ENCODE measurements at places on chromosomes 11 and 22.

- DNase-seq = no peak
Observed at GRCh38 chr11:20671856-20672546, 2.6 kb downstream of the NELL1 start.

DNA sequence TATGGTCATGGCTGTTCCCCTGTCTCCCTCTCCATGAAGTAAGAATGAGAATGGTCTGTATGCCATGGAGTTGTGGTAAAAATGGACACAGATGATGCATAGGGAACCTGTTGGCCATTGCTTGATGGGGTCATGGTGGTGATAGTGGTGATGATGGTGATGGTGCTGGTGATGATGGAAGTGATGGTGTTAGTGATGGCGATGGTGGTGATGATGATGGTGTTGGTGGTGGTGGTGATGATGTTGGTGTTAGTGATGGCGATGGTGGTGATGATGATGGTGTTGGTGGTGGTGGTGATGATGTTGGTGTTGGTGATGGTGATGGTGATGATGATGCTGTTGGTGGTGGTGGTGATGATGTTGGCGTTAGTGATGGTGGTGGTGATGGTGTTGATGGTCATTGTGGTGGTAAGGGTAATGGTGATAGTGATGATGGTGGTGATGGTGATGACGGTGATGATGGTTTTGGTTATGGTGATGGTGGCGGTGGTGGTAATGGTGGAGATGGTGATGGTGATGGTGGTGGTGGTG, 5.1 kb upstream of the CACNA1I start:
- no peak for DNase-seq

DNA sequence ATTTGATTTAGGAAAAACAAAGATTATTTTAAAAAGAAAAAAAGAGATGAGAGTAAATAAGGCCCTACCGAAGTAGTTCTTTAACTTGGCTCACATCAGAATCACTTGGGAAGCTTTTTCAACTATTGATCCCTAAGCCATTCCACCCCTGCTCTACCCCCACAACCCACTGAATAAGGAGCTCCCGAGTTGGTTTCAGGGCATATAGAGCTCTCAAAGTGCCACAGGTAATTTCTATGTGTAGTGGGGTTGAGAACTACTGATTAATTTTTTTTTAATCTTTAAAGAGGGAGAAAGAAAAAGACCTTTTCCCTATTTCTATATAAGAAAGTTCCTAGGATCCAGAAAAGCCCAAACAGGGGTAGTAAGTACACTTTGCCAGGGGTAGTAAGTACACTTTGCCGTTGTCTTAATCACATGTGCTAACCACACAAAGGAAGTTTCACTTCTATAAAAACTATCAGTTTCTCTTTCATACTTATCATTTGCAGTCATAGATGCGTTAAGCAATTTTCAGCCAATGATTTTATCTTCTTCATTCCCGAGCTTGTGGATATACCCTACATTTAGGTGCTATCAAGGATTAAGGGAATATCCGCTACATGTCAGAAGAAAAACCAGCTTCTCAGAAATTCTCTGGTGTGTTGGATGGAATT, 108.4 kb upstream of the ZC3H12C start:
- no peak for DNase-seq

GRCh38 chr11:11555208-11555607, 66.6 kb downstream of the GALNT18 start:
- DNase-seq = no peak

GRCh38 chr11:117189191-117189940, 9.8 kb upstream of the TAGLN start:
- DNase-seq = no peak

DNA sequence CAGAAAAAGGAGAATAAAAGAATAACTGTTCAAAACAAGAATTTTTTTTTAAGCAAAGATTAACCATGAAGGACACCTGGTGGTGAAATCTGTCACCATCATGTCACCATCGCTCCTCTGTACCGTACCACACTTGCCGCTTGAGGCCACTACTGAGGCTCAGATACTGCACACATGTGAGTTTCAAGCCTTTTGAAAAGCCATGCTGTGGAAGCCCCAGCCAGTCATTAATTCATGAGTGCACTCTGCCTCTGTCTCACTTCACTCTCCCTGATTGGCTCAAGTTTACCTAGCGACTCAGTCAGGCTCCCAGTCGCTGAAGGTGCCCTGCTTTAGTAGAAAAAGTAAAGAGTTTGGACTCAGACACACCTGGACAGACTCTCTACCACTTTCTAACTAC, 6.6 kb upstream of the MS4A12 start:
- DNase-seq = no peak

DNA sequence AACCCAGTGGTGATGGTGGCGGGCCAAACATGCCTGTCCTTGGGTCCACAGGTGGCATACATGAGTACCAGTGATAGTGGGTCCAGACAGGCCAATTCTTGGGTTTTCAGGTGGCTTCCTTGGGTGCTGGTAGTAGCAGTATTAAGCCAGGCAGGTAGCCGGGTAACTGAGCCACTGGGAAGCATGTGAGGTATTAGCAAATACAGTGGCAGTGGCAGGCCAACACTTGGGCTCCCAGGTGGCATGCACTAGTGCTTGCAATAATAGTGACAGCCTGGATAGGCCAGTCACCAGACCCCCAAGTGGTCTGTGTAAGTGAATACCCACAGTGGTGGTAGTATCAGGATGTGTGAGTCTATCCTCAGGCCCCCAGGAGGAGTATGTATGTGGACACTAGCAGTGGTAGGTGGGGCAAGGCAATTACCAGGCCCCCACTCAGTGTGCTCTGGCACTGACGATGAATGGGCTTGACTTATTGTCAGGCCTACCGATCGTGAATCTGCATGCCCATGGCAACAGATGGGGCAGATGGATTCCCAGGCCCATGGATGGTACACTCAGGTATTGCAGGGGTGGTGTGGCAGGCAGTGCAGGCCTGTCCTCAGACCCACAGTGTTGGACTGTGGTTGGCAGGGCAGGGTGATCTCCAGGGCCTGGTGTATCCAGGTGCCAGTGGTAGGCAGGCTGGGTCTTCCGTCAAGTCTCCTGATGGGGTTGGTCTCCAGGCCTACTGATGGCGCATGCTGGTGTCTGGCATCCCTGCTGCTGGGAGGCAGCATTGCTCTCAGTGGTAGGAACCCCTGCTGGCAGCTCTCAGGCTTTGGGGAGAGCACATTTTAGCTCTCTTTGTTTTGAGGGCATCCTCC, 840.7 kb downstream of the FAM181B start:
- DNase-seq = no peak

GRCh38 chr11:80719292-80719646, 1278.4 kb upstream of the TENM4 start:
- DNase-seq = no peak

GRCh38 chr11:7449211-7449840, 36.0 kb upstream of the OLFML1 start:
- no peak for DNase-seq

GRCh38 chr22:38874529-38875222, 2.7 kb upstream of the CBX6 start:
- no peak for DNase-seq

DNA sequence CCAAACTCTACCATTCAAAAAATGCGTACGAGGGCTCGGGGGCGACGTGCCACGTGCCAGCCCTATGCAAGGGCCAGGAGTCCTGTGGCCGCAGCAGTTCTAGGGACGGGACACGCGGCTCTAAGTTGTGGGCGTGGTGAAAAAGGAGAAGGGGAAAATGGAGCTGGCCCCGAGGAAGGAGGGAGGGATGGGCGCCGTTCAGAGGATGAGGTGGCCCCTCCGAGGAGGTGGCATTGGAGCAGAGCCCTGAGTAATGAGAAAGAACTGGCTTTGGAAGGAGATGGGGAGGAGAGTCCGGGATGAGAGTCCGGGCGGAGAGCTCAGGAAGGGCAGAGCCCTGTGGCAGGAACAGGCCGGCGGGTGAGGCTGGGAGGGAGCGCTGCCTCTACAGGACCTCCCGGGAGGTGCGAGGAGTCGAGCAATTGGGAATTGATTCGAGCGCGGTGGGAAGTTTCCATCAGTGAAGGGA, 21.0 kb downstream of the OTUB1 start:
- no peak for DNase-seq

DNA sequence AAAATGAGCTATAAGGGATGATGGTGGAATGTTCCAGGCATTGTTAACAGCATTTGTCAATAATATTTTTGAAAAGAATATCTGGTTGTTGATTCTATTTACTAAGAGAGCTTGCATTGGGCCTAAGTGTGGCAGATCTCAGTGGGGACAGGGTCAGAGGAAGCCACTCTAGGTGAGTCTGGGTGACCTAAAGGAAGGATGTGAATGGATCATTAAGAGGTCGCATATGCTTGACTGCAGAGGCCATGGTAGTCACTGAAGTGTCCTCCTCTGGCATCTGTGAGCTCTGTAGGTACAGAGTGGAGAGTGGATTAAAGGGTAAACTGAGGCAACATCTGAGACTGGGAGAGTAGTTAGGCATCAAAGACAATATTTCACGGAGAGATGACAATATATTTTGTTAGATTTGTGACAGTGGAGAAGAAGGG, 37.9 kb upstream of the TOP3B start:
- no peak for DNase-seq

DNA sequence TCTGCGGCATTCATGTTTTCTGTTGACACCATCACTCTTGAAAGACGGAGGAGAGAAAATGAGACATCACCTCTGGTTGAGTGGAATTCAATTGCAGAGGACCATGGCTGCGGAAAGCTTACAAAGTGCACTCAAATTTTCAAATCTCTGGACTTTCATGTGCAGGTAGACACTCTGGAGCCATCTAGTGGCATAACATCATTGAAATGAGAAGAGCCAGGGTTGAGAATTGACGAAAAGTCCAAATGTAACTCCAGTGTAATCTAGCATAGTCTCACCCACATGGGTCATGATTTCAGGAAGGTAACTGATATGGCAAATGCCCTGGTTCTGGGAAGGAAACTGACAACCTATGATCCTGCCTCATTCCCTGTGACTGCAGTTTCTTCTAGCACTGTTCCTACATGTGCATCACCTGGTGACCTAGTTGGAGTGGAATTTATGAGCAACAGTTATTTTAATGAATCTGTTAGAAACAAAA, 687.8 kb downstream of the KCNA4 start:
- peak; percentile 50 for DNase-seq
